T-helper 17 cell (primary cell): ENCODE measurements at places on chromosomes 11 and 22.

DNA sequence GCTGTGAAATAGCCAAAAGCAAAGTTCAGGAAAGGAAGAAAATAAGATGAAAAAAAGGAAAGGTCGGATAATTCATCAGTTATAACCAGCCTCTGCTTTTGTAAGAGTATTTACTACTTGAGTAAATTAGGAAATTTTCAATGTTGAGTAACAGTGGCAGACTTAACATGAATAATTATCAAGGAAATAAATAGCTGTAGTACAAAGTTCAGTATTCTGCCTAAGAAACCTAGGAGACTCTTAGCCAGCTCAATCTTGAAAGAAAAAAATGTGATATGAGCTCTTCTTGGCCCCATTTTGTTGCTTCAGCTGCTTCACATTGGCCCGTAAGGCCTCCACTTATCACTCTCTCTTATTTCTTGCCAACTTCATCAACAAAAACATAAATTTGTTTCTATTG lies 17.0 kb upstream of the DNAJB7 start:
- no peak for DNase-seq

DNA sequence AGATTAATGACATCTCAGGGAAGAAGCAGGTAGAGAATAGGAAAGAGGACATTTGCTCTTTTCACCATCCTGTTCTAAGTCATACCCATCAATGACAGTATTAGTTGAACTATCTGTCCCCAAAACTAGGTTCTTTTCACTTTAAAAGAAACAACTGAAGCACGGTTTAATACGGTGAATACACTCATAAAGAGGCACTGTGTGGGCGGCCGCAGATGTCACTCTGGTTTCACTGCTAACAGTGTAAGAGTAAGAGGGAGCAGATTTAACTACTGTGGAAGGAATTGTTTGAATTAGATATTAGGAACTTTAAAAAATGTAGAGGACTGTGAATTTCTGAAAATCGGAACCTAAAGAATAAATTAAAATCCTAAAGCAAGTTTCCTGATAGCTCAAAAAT lies 49.5 kb downstream of the VSIG10L2 start:
- no peak for DNase-seq

- no peak for DNase-seq
These were observed 124.5 kb downstream of the UVRAG start for GRCh38 chr11:75939516-75939915.

DNA sequence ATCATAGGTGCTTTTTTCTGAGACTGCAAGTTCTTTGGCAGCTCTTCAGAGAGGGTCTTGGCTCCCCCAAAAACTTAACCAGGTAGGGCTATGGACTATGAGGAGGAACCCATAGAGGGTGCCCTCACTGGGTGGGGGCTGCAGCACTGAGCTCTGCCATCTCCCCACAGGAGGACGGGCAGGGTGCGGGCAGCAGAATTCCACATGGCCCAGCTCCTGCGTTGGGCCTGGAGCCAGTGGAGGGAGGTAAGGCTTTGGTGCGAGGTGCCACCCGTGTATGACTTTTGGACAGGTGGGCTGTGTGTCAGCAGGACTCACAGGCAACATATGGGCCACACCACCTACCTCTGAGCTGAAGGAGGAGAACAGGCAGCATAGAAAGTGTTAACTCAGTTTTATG lies 58.4 kb downstream of the PISD start:
- no peak for DNase-seq

GRCh38 chr22:36163497-36163896 lies 2.9 kb upstream of the APOL3 start:
- DNase-seq = no peak

DNA sequence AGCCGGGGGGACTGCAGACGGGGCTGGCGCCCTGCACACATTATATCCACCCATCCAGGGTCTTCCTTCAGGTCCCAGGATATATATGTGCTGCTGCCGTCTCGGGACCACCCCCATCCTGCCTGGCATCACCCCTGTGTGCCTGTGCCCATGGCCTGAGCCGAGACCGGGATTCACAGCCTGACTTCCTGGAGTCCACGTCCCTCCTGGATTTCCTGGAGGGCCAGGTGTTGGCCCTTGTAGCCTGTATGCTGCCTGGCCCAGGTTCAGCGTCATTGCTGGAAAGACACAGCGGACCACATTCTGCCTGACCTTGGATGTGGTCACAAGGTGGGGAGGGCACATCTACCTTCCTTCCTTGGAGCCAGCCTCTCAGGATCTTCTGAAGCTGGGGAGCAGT lies 551.1 kb downstream of the BRD1 start:
- DNase-seq = no peak

GRCh38 chr11:61362542-61362875 lies 335 bp downstream of the TMEM138 start:
- DNase-seq = no peak

DNA sequence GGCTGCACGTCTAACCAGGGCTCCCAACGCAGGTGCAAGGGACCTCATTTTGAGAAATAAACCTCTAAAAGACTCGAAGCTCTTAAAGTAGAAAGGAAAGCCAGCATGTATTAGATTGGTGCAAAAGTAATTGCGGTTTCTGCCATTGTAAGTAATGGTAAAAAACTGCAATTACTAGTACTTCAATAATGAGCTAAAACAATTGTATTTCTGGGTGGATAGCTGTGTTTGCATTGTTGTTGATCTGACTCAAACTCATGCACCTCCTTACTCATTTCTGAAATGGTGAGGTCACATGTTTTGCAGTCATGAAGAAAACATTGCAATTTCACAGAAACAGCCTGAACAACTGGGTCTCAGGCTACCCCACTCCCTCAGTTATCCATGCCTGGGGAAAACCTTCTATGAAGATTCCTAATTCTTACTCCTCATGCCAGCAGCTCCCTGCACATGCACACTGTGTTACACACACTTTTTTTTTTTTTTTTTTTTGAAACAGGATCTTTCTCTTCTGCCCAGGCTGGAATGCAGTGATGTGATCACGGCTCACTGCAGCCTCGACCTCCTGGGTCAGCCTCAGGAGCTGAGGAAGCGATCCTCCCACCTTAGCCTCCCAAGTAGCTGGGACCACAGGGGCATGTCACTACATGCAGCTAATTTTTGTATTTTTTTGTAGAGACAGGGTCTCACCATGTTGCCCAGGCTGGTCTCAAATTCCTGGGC lies 24.6 kb downstream of the VWCE start:
- DNase-seq = no peak

- no peak for DNase-seq
These were observed 160.0 kb downstream of the NAV2 start for GRCh38 chr11:19872512-19873145.

- DNase-seq = no peak
These were observed 115.9 kb downstream of the CEP164 start for GRCh38 chr11:117443266-117444186.

GRCh38 chr22:47281126-47282106 lies 519.0 kb downstream of the TBC1D22A start:
- DNase-seq = no peak
